ENCODE measurements at places on chromosomes 11 and 22.
A peak's percentile ranks its signal among the peaks of the same experiment; 100 is the strongest.

DNA sequence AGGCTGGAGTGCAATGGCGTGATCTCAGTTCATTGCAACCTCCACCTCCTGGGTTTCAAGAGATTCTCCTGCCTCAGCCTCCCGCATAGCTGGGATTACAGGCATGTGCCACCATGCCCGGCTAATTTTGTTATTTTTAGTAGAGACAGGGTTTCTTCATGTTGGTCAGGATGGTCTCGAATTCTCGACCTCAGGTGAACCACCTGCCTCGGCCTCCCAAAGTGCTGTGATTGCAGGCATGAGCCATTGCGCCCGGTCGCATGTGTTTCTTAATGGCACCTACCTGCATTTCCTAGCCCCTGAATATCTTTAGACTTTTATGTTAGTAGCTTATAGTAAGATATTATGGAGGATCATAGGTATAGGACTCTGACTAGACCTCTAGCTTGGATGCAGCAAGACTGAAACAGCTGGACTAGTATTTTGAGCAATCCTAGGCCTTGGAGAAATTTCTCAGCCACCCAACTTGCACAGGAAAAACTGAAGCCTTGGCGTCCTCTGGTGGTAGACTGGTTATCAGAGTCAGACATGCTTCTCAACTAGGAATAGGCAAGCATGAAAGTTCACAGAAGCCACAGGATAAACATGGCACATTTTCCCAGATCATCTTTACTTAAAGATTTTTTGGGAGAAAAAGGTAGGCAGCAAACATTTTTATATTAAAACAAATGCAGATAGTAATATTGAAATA is 22.7 kb upstream of the C1QTNF4 start:
- peak; percentile 38 for DNase-seq

DNA sequence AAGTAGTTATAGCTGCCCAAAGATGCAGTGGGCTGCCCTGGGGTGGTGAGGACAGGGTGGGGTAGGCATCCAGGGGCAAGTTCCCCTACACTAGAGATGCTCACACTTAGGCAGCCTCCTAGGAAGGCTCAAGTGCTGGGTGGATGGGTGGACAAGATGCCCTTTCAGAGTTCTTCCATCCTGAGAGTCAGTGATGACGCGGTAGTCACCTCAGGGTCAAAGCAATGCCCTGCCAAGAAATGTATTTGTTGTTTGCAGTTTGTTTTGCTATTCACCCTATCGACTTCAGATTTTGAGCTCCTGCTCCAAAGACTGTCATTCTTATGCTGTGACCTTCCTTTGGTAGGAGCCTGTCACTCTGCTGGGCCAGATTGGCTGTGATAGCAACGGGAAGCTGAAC is 18.9 kb downstream of the POLA2 start:
- DNase-seq: no peak

DNA sequence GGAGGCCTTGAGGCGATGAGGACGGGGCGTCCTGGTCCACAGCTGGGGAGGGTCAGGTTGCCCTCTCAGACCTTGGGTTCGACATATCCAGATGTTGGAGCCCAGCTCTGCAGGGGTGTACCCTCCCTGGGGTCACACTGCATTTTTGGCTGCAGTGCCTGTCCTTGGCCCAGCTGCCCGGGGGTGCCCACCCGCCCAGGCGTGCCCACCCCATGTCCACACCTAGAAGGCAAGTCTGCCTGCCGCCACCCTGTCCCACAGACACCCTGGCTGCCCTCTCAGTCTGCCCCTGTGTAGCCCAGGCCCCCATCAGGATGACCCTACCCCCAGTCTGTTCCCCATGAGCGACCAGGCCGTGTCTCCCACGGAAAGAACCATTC is 3.0 kb downstream of the LSP1 start:
- DNase-seq: no peak

DNA sequence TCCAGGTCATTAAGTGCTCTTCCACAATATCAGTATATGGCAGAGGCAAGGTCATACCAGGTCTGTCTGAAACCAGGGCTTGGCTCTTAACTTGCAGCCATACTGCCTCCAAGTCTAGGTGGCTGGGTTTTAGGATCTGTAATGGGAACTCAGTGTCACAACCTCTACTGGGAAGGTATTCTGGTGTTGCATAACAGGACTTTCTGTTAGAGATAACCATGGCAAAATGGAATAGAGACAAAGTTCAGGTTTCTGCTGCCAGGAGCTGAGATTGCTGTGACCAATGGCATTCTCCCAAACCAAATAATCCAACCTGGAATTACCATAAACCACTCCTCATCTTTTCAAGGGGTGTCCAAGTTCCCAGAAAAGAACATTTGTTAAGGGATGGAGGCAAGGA is 6.8 kb upstream of the SAA1 start:
- no peak for DNase-seq

- DNase-seq: no peak
These were observed 58.8 kb downstream of the GGTLC2 start for GRCh38 chr22:22703203-22703570.
